Skeletal muscle cell (primary cell): ENCODE measurements at places on chromosomes 3 and 15.

- DNase-seq = no peak
Observed at GRCh38 chr15:27672537-27672936, 426.6 kb downstream of the OCA2 start.

- no peak for DNase-seq
Observed at GRCh38 chr3:69439643-69440270, 53.9 kb upstream of the FRMD4B start.

DNA sequence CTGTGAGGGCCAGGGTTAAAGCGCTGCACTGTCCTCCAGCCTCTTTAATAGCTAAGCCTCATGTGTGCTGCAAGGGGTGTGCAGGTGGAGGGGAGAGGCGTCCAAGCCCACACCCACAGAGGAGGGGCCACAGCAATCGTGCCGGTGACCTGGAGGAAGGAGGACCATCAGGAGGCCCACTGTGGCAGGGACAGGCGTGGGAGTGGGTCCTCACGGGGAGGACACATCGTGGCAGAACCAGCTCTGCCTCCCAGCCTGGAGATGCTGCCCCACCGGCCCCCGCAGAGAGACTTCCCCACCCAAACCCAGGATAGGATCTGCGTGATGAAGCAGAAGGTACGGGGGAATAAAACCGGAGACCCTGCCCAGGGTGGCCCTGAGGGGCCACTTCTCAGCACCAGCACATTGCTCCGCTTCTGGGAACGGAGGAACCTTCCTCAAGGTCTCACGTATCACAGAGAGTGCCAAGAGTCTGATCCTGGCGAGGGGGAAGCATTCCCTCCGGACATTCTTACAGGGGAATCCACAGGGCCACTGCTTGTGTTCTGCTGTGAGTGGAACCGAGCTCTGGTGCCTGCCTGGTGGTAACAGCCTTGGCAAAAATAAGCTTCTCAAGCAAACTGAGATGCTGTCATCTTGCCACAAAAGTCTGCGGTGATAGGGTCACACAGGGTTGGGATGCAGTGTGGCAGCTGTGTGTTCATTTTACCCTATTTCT lies 199.8 kb downstream of the XXYLT1 start:
- DNase-seq = no peak

DNA sequence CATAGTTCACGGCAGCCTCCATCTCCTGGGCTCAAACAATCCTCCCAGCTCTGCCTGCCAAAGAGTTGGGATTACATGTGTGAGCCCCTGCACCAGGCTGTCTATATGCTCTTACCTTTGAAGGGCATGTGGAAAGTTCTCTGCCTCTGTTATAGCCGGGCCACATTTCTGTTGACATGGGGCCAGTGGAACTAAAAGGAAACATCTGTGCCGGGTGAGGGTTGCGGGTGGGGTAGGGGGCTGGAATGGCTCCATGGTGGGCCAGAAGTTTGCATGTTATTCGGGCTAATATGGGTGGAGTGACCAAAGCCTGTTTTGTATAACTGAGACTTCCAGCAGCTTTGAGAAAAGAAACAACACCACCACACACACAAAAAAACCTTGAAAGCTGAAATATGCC lies 8.3 kb upstream of the CLEC3B start:
- DNase-seq = no peak

DNA sequence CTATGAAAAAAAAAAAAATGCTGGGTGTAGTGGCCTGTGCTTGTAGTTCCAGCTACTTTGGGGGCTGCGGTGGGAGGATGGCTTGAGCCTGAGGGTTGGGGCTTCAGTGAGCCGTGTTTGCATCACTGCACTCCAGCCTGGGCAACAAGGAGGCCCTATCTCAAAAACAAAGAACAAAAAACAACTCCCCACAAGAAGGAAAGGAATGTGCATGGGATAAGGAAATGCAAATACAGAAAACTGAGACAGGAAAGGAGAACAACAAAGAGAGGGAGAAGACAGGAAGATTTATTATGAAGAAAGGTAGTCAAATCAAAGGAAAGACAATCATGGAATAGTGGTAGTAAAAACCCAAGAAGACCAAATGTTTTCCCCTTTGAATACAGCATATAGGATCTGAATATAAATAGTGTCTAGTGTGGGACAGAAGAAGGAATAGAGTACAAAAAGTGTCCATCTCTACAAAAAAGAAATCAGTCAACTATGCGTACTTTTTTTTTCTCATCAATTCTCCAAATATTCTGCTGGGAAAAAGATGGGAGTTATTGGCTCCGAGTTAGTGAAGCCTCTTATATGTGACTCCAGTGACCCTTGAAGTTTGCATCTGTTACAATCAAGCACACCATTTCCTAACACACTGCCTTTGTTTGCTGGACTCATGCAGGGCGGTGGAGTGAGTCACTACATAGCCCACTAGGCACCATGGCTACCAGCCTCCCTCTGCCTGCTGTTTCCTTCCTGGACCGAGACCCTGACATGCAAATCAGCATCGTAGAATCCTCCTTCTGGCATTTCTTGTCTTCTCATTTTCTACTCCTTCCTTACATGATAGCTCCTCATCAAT lies 101.2 kb upstream of the PTX3 start:
- DNase-seq = peak; percentile 65

DNA sequence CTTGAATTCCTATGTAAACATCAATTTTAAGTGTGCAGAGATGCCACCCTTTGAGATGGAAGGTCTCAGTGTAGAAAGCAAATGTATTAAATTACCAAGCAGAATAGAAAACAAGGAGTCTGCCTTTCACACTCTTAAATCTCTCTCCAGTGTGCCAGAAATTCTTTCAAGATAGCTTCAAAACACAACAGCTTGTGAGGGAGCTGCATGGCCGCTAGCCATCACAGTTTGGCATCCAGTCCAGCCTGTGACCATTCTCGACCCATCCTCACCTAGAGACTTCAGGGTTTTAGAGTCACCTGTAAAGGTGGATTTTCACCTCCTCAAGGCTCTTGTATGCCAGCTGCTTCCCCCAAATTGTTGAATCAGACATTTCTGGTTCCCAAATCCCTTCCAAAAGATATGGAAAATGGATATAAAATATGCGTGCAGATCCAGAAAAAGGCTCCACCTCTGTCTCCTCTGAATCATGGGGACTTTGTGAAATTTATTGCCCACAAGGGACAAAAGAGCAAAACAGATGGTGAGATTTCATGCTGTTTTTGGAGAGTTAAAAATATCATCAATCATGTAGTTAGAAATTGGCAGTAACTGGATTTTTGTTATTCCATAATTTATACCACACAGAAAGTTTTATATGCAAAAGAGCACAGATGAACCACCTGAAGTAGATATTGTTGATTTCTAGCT lies 114.2 kb upstream of the THRB start:
- DNase-seq = no peak

GRCh38 chr15:70047386-70048197 lies 50.1 kb downstream of the TLE3 start:
- no peak for DNase-seq

- no peak for DNase-seq
Observed at GRCh38 chr15:58479941-58480340, 48.1 kb downstream of the LIPC start.

- no peak for DNase-seq
Observed at GRCh38 chr3:18351823-18352744, 73.1 kb downstream of the SATB1 start.

- DNase-seq = no peak
Observed at GRCh38 chr3:12415014-12415680, 69.1 kb upstream of the TSEN2 start.

- DNase-seq = peak; percentile 81
Observed at GRCh38 chr15:81000624-81001151, at the start of gene TLNRD1. Gene TLNRD1 (plus strand): TSS chr15:81000923. CDS start chr15:81002272, 1,349 bp downstream.

DNA sequence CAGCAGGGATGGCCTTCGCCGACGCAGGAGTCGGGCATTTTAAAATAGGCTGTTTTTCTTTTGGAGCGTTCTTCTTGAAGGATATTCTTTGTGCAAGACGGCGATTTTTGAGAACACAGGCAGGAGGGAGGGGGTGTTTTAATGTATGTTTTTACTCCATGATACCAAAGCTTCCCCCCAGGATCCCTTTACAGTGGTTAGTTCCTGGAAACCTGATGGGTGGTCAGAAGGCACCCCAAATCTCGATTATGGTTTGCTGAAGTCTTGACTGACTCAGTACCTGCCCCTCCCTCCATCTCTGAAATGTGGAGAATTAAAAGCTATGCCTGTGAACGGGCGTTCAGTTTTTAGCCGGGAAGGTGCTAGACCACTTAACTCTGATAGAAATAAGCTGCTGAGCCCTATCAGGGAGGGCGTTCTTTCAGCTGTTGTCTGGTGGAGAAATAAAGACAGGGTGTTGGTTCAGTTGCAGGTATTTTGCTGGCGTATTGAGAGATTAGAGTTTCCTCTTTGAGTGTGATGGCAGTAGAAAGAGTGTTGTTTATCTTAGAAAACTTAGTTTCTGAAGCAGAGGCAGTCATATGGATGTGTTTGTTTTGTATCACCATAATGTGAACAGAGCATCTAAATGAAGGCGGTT lies 3.4 kb downstream of the IGF1R start:
- no peak for DNase-seq

GRCh38 chr3:187550446-187550845 lies 119.7 kb downstream of the SST start:
- DNase-seq = no peak

DNA sequence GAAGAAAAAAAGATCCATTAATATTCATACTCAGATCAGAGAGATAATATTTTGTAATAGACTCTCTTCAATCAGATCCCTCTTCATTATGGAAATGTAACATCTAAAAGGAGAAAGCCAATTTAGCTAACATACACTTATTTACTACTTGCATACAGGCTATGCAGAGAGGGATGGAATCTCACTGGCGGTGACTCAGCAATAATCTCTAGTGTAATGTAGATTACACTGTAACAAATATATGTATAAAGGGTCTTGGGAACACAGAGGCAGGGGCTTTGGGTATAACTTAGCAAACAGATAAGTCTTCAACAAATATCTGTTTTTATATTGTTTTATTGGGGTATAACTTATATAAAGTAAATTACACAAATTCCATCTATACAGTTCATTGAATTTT lies 69.6 kb downstream of the CGNL1 start:
- DNase-seq = no peak

DNA sequence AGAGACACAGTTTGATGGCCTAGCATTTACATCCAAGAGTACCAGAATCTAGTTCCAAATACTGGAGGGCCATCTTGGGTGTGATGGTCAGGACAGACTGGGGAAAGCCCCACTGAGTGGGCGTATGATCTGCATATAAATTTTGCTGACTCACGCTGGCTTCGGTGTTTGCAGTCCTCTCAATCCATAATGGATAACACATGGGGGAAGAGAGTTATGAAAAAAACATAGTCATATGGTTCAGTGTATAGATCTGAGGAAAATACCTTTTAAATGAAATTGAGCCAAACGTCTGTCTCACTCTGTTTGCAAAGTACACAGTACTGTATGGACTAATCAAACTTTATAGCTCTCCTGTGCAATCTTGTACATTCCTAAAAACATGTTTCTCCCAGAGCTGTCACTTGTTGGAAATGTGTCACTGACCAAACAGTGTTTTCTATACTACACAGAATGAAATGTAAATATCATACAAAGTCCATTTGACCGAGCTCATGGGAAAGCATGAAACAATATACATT lies 125.3 kb upstream of the THBS1 start:
- DNase-seq = peak; percentile 82

- no peak for DNase-seq
Observed at GRCh38 chr15:91946075-91946474, 92.6 kb downstream of the SLCO3A1 start.
